ENCODE measurements at places on chromosomes 2 and 18. TPM values are rescaled to one million over a fixed set of nuclear protein-coding genes. Genes with fewer than 3 reads are reported as not detected.

DNA sequence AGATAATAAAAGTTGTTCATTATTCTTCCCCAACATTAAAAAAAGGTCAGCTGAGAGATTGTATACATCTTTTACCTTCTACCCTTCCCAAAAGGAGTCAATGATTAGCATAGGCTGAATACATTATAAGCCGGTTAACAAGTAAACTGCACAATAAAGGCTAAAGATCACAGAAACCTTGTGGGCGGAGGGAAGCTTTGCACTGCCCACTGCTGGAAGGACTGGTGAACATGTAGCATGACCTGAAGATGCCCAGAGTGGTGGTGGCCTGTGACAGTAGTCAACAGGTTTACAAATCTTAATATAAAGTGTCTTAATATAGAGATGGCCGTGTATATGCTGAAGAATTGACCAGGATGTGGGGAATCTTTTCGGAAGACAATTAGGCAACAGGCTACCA, 35.6 kb downstream of the ARL5A start:
- DNase-seq, result no peak

Gene UGT1A6
- total RNA-seq, result not detected

GRCh38 chr18:58993260-58993659, 128.6 kb downstream of the ZNF532 start:
- DNase-seq, result no peak

Gene ARHGAP15
- 23.2 TPM for total RNA-seq

- DNase-seq, result no peak
Measured at GRCh38 chr2:161766334-161766733, 142.1 kb downstream of the SLC4A10 start.

DNA sequence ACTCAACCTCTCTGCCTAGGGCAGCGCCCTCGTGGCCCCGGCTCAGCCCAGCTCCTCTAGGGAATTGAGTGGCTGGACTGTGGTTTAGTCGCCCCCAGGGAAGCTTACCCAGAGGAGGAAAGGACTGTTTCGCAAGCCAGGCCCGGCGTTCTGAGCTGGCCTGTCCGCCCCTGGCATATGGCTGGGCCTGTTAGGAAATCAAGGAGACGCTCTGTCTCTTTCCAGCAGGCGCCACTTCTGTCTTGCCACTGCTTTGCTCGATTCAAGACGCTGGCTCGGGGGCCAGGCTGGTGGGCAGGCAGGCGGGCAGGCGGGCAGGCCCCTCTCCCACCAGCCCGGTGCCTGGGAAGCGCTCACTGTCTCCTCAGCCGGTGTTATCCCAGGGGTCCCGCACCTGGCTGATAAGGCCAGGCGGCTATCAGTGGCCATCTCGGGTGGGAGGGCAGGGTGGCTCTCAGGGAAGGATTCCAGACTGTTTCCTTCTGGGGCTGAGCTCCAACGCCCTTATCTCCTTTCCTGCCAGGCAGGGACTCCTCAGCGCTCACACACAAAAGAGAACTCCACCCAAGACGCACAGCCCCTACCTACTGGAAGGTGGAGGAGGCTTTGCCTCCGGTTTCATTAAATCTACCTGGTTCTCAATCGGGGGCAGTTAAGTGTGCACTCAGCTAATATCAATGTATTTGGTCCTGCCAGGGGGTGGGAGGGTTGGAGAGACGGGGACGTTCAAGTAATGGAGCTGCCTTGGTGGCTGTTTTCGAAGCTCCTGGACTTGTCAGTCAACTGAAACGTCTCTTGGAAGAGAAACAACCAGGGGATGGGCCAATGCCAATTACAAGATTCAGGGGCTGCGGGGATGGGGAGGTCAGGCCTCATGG, 109.1 kb downstream of the SMAD7 start:
- peak; percentile 89 for DNase-seq

Gene TUBA3E
- not detected for total RNA-seq

DNA sequence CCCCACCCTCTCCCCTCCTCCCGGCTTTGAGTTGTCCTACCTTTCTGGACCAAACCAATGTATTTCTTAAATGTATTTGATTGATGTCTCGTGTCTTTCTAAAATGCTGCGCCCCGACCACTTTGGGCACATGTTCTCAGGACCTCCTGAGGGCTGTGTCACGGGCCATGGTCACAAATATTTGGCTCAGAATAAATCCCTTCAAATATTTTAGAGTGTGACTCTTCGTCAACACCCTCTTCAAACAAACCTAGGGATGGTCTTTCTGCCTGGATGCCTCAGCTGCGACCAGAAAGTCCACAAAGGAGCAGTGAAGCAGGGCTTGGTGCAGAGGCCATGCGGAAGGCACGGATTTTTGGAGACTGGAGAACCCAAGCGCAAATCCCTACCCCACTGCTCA, 1.1 kb upstream of the SLC35F6 start:
- DNase-seq, result no peak

Gene IL1A
- not detected for total RNA-seq

GRCh38 chr2:168521053-168521741, 65.1 kb downstream of the CERS6 start:
- no peak for DNase-seq

DNA sequence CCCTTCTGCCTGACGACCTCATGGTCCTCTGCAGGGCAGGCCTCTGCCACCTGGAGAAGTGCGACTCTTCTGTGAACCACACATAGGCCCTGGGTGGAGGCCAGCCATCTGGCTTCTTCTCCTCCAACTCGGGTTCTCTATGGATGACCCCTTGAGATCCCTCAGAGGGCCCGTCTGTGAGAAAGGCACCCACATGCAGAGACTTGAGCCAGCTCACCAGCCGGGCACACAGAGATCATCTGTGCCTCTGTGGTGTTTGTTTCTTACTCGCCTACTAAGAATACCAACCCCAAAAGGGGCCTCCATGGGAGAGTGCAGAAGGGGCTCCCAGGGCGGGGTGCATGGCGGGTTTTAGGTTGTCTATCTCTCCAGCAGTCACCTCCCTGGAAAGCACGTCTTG, 176.5 kb upstream of the SALL3 start:
- peak; percentile 51 for DNase-seq

Gene POTEC
- not detected for total RNA-seq

- DNase-seq, result no peak
Measured at GRCh38 chr2:190570871-190571270, 36.3 kb upstream of the NEMP2 start.

GRCh38 chr2:6671913-6672312, 193.8 kb downstream of the CMPK2 start:
- no peak for DNase-seq

- DNase-seq, result no peak
Measured at GRCh38 chr2:152740743-152741328, 22.4 kb downstream of the ARL6IP6 start.

DNA sequence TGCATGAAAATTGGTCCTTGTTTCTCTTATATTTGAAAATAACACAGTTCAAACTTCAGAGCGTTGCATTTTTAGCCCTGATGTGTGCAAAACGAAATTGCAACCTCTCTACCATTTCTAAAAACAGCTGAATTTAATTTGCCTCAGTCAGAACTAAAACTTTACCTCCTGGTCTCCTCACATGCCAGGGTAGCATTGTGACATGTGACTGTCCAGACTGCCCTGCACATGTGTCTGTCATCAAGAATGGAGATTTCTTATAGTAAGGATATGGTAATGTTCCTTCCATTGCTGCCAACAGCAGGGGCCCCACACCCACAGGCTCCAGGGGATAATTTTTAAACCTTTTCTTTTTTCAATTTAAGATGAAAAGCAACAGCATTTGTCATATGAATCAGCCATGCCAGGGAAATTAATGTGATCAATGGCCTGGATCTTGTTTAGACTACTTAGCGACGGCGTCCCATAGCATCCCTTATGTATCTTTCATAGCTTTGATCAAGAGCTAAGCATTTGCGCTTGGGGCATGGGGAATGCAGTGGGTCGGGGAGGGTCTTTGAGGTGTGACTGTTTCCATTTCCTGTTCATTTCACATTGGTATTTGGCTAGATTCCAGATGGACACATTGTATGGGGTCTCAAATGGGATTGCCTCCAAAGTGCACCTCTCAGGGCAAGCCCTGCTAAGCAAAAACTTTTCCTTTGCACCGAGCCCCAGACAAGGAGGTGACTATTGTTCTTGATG, 92.4 kb upstream of the RASGRP3 start:
- DNase-seq, result no peak
